ENCODE measurements at places on chromosomes 7 and 10.

GRCh38 chr7:69105092-69105491 lies 493.2 kb upstream of the AUTS2 start:
- no peak for DNase-seq

DNA sequence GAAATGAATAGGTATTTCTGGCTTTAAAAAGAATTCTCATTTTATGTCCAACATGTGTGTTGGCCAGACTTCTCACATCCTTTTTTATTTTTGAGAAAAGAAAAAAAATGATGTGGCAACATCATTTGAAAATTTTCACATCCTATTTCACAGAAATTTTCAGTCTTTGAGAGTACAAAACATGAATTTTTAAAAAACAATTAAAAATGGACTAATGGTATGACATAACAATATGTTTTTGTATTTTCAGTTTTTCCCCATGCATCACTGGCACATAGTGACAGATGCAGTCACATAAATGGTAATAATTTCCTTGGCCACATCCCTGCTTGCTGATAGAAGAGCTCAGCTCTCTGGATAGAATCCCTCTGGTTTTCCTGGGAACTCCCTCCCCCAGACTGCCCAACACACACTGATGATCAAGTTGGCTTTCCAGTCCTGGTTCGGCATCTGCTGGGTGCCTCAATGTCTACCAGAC lies 188.5 kb upstream of the AGR3 start:
- DNase-seq = no peak

- no peak for DNase-seq
These were observed 97.0 kb downstream of the BICC1 start for GRCh38 chr10:58609532-58610150.

DNA sequence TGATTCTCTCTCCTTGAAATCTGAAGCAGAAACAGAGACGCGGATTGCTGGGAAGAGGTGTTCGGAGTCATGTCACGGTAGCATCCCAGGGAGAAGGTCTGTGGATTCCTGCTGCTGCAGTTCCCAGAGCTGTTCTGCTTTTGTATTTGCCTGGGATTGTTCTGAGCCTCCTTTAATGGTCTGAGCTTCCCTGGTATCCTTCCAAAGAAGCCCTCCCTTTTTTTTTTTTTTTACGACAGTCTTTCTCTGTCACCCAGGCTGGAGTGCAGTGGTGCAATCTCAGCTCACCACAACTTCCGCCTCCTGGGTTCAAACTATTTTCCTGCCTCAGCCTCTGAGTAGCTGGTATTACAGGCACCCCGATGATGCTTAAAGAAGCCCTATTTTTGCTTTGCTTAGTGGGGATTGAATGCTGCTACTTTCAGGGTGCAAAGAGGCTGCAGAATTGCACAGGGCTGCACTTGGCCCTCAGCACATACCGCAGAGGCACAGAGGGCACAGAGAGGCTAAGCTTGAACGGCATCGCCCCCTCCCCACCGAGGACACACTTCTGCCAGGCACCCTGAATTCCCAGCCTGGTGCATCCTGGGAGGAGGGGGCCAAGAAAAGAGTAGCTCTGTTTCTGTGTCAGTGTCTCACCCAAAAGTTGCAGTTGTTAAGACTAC lies 208.6 kb upstream of the GALNT17 start:
- DNase-seq = no peak

GRCh38 chr7:35865287-35865686 lies 64.4 kb downstream of the SEPTIN7 start:
- DNase-seq = no peak

- DNase-seq = no peak
These were observed 68.6 kb downstream of the FRMPD2 start for GRCh38 chr10:48205918-48206317.

DNA sequence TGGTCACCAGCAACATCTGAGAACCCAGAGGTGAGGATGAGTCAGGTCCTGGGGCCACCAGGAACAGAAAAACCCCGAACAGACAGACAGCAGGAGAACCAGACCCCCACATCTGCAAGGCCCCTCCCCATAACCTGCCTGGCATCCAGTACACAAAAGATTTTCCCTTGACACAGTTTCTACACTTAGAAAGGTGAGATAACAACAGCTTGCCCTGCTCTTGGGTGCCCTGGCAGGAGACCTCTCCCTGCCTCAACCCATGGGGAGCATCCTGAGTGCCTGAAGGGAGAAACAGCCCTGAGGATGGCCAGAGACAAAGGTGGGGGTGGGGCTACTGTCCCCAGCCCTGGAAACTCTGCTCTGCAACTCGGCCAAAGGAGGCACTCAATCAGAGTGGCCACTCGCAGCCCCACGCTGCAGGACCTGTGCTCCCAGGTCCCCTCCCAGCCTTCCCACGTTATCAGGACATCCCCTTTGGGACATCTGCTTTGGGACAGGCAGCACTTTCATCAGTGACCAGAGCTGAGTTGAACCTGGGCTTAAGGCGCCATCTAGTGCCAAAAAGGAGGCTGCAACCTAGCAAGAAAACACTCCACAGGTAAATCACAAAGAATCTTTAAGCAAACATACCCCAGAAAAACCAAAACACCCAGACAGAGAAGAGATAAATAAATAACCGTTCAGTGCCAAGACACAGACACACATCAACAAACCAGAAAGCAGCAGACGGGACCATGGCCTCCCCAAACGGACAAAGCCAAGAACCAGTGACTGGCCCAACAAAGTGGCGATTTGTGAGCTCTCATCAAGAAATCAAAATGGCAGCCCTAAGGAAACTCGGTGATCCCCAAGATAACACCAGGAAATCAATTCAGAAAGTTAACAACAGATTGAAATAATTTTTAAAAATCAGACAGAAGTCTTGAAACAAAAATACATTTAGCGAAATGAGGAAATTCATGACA lies 233.7 kb downstream of the PTPRN2 start:
- DNase-seq = no peak

GRCh38 chr7:30162622-30163124 lies 27.9 kb downstream of the MTURN start:
- DNase-seq = no peak

DNA sequence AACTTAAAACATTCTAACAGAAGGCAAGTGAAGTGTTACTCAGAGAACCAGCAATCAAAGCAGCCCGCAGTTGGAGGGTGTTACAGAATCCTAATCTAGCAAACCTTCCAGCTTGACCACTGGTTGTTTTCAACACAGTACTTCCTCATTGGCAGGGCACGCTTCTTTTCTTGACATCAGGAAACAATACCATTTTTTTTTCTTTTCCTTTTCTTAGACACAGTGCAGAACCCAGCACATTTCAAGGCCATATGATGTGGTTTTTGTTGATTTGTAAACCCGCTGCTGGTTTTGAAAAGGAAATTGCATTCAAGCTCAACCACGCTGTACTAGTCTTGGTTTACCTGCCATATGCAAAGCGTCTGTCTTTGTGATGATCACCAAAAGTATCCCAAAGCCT lies 33.4 kb downstream of the RHOBTB1 start:
- DNase-seq = no peak

- no peak for DNase-seq
These were observed 215.8 kb downstream of the CHCHD3 start for GRCh38 chr7:132866144-132866531.

DNA sequence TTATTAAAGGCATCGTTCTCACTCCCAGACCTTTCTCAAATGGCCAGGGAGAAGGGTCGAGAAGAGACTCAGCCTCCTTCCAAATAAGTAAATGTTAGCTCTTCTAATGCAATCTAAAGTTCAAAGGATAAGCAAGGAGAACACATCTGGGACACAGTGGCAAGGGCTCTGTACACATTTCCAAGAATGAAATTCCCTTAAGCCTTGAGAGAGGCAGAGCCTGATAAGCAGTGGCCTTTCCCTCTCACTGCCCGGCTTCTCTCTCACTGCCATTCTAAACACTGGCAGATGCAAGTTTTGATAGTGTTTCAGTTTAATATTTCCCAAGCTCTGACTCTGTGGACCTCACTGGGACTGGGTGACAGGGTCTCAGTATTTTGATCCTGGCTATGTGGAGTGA lies 35.1 kb upstream of the EXOC4 start:
- DNase-seq = no peak

- no peak for DNase-seq
These were observed 28.5 kb upstream of the CROT start for GRCh38 chr7:87316846-87317552.

- DNase-seq = no peak
These were observed 107.8 kb downstream of the TBXAS1 start for GRCh38 chr7:139936760-139937310.

GRCh38 chr7:109579901-109580300 lies 1010.2 kb downstream of the DNAJB9 start:
- DNase-seq = no peak

- no peak for DNase-seq
These were observed 1.5 kb downstream of the CLDN12 start for GRCh38 chr7:90404777-90405176.

DNA sequence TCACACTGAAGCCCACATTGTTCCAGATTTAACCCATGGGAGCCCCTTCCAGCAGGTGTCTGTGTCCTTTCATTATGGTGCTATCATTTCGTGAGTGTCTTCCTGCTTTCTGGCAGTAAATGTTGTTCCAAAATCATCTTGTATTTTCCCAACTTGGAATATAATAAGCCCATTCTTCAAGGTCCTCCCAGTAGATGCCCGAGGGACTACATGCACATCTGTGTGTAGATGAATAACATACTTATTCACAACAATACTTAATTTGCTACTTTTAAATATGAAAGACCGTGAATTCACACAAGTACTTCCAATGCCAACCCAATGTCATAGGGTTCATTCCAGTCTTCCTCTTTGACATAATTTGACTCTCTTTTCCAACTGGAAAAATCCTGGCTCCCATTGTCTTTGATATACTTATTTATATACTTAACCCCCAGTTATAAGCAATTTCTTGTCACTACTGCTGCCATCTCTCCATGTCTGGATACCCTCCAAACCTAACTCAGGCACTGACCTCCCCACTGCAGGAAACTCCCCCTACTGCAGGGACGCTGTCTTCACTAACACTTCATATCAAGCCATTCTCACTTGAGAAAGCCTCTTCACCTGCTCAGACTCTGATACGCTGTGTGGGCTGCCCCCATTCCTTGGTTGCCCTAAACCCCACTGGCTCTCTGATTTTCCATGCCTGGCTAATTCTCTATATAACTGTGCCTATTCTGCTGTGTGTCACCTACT lies 1119.2 kb downstream of the CNTNAP2 start:
- DNase-seq = no peak

- DNase-seq = no peak
These were observed 338.6 kb downstream of the CNTNAP2 start for GRCh38 chr7:146455091-146455655.

GRCh38 chr7:46115410-46115809 lies 194.3 kb upstream of the IGFBP3 start:
- DNase-seq = no peak

- no peak for DNase-seq
These were observed 41.8 kb upstream of the HERPUD2 start for GRCh38 chr7:35736725-35737124.

DNA sequence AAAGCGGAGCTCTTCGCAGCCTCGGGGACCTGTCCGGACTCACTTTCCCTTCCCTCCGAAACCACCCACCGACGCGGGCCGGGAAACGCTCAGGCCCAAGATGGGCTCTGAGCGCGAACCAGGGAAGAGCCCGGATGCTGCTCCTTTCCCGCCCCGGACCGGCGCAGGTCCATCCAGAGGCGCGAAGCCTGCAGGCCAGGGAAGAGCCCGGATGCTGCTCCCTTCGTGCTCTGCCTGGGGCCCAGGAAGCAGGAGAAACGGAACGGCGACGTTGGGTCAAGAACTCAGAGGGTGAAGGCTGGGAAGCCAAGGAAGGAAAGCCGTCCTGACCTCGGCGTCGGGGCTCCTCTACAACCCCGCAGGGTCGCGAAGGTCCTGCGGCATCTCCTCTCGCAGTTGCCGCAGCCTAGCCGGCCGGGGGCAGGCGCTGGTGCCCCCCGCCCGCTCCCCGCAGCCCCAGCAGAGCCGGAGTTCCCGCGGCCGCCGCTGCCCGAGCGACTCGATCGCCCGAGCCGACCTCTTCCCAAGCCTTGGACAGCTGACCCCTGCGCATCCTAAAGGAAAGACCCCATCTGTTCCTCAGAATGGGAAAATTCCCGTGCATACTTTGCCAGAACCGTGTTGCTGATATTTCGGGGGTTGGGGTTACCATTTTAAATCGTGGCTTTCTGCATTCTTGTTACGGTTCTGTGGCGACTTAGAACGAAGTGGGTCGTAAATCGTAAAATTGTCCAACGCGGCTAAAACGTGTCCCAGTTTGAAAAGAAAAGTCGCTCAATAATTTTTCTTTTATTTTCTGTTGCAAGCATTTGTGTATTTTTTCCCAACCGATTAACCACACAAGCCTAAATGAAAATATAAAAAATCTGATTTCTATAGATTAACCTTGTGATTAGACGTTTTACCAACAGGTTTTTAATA lies 7.5 kb downstream of the HOXA1 start:
- no peak for DNase-seq

- no peak for DNase-seq
These were observed 628.6 kb upstream of the ANKRD30A start for GRCh38 chr10:36496758-36497157.

DNA sequence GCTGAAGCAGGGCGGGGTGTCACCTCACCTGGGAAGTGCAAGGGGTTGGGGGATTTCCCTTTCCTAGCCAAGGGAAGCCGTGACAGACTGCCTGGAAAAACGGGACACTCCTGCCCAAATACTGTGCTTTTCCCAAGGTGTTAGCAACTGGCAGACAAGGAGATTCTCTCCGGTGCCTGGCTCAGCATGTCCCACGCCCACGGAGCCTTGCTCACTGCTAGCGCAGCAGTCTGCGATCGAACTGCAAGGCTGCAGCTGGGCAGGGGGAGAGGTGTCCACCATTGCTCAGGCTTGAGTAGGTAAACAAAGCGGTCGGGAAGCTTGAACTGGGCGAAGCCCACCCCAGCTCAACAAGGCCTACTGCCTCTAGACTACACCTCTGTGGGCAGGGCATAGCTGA lies 80.9 kb upstream of the DNAJB12 start:
- DNase-seq = no peak

DNA sequence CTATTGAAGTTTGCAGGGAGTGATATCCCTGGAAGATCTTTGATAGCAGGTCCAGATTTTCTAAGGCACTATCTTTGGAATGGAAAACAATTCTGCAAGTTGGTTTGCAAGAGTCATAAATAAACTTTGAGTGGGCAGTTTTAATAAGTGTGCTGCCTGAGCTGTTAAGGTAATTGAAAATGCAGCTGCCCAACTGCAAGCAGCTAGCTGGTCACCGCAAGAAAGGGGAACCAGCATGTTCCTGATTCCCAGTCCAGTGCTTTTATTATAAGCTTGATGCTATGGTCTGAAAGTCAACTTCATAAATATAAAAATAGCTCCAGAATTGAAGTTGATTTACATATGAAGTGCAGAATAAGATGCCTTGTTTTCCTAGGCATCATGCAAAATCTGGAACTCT lies 308.4 kb downstream of the ZNF248 start:
- no peak for DNase-seq

DNA sequence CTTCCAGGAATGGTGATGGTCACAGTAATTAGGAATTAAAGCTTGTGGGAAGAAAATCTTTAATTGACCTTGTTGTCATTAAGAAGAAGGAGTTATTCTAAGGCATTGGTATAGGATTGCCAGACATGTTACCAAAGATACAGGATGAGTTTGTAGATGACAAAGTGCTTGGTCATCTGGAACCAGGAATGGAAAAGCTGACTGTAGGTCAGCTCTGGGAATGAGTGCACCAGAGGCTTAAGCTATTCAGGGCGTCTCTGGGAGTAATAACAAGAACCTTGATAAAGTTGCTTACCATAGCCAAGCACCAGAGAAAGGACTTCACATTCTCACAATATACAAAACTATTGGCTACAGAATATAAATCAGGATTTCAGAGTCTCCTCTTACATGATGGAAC lies 89.0 kb downstream of the PHTF2 start:
- no peak for DNase-seq

- DNase-seq = no peak
These were observed 104.7 kb downstream of the GPR85 start for GRCh38 chr7:112981966-112982365.

- DNase-seq = no peak
These were observed 129.1 kb upstream of the ANKRD1 start for GRCh38 chr10:91049988-91050360.
